Daoy (cell line): ENCODE measurements at places on chromosomes 4 and X.

- DNase-seq, result no peak
Observed at GRCh38 chrX:135649029-135649428, 64.4 kb upstream of the CT45A1 start.

DNA sequence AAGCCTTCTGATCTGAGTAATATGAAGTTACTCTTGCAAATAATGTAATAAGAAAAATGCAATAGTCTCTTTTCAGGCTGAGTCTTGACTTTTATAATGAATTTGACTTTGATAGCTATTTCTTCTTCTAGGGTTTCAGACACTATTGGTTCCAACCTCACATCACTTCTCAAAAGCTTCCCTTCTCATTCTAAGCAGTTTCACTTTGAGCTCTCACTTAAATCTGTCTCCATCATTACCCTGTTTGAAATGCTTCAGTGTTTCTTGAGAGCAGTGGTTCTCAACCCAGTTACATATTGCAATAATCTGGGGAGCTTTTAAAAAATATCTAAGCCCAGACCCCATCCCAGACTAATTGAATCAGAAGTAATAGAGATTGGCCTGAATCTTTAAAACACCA, 40.5 kb upstream of the BMP2K start:
- no peak for DNase-seq

- no peak for DNase-seq
Observed at GRCh38 chr4:122815248-122815647, 11.4 kb upstream of the FGF2 start.

DNA sequence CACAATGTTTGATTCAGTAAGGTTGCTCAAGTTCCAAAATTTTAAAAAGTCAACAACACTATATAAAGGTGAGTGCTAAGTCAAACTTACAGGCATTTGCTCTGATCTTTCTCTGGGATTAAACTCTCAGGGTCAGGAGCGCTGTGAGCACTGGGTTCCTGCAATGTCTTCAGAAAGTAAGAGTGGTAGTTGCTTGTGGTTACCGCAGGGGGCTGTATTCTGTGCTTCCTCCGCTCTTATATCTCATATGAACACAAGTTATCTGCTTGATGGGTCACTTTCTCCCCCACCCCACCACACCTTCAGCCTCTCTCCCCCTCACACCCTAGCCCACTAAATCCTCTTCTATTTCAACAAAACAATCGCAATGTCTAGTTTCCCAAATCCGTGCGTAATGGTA, 116.4 kb upstream of the IGSF1 start:
- DNase-seq, result no peak

DNA sequence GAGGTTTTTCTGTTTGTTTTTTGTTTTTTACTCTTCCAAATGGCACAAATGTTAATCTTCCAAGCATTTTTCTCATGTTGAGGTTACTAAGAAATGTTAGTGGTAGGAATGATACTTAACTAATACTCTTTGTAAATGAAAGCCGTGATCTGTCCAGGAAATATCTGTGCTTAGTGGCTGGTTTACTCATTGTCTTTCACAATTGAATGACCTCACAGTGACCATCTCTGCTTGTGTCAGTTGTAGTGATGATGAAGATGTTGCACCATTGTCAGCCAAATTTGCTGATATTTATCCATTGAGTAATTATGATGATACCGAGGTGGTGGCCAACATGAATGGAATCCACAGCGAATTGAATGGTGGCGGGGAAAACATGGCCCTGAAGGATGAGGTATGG, 93.5 kb downstream of the TNIP2 start:
- no peak for DNase-seq

DNA sequence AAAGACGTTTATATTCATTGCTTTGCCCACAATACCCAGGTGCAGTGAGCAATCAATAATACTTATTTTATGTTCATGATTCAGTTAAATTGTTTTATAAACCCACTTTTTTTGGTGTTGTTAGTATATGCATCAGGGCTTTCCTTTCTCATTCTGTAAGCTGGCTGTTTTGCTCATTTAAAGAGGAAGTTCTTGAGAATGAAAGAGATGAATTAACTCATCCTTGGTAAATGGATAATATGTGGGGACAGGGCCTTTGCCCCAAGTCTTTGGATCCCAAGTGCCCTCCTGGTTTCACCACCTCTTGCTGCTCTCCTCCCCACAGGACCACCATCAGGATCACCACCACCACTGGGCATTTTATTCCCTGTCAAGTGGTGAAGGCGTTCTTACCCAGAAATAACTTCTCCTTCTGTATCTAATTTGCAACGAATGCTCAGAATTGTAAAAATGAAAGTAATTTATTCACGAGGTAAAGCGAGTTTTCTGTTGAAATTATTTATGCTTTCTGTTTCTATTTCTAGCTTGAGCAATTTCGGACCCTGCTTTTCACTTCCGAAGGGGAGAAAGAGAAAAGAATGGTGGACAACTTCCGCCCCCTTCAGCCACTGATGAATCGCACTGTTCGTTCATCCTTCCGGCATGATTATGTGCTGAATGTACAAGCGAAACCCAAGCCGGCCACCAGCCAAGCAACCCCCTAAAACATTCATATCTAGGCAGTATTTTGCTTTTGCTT, 8.2 kb upstream of the ZRSR2 start:
- no peak for DNase-seq

DNA sequence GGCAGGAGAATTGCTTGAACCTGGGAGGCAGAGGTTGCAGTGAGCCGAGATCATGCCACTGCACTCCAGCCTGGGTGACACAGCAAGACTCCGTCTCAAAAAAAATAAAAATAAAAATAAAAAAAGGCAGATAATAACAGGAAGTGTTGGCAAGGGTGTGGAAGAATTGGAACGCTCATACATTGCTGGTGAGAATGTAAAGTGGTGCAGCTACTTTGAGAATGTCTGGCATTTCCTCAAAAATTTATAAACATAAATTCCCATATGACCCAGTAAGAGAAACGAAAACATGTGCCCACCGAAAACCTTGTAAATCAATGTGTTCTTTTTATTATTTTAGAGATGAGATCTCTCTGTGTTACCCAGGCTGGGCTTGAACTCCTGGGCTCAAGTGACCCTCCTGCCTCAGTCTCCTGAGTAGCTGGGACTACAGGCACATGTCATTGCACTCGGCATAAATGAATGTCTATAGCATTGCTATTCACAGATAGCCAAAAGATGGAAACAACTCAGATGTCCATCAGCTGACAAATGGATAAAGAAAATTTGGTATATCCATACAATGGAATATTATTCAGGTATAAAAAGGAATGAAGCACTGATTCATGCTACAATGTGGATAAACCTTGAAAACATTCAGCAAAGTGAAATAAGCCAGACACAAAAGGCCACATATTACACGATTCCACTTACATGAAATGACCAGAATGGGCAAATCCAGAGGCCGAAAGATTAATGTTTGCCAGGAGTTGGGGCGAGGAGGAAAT, 63.7 kb upstream of the PLAC1 start:
- no peak for DNase-seq

- DNase-seq, result no peak
Observed at GRCh38 chr4:166197166-166197565, 324.1 kb downstream of the TLL1 start.

DNA sequence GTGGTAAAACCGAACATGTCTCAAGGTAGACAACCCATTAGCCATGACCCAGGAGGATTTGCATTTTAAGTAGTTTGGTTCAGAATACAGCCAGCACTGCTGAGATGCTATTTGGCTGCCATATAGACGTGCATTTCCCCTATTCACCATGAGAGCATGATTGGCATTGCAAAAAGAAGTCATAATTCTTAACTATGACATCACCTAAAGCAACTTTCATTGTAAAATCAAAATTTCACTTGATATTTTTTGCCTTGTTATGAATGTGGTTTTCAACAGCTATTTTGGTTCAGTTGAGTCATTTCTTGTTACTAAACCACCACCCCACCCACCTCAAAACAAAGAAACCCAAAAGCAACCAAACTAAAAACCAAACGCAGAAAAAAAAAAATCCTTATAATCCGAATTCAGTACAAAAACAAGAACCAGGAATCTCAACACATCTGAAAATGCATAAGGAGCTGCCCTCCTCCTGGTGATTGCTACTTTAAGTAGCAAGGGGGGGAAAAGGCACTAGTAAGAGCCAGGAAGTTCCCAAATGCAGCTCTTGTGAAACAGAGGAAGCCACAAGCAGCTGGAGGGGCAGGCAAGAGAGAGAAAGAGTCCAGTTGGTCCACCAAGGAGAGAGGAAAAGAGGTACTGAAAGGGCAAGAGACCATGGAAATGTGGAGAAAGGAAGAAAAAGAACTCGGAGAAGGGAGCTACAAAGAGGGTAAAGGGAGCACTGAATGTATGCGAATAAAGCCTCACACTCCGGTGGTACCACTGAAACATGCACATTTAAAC, 3.1 kb downstream of the SLITRK4 start:
- DNase-seq, result no peak

DNA sequence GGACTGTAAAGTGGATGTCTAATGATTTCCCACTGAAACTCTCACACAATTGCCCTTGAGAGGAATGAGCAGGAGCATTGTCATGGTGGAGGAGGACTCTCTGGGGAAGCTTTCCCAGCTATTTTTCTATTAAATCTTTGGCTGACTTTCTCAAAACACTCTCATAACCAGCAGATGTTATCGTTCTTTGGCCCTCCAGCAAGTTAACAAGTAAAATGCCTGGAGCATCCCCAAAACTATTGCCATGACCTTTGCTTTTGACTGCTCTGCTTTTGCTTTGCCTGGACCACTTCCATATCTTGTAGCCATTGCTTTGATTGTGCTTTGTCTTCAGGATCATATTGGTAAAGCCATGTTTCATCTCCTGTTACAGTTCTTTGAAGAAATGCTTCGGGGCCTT, 120.2 kb upstream of the PDE5A start:
- no peak for DNase-seq

DNA sequence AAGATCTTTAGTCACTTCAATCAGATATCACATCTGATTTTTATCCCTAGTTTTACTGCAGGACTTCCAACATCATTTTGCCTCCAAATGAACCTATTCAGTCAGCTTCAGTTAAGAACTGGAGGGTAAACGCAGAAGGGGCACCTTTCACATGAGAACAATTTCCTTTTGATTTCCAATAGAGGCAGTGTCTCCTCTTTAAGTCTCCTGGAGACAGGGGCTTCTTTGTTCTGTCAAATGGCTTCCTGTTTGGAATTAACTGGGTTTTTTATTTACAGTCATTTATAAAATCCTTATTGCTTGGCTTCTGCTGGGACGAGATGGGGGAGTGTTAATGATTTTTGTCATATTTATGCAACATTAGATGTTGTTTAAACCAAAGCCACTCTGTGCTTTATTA, 164.0 kb downstream of the STK32B start:
- no peak for DNase-seq

DNA sequence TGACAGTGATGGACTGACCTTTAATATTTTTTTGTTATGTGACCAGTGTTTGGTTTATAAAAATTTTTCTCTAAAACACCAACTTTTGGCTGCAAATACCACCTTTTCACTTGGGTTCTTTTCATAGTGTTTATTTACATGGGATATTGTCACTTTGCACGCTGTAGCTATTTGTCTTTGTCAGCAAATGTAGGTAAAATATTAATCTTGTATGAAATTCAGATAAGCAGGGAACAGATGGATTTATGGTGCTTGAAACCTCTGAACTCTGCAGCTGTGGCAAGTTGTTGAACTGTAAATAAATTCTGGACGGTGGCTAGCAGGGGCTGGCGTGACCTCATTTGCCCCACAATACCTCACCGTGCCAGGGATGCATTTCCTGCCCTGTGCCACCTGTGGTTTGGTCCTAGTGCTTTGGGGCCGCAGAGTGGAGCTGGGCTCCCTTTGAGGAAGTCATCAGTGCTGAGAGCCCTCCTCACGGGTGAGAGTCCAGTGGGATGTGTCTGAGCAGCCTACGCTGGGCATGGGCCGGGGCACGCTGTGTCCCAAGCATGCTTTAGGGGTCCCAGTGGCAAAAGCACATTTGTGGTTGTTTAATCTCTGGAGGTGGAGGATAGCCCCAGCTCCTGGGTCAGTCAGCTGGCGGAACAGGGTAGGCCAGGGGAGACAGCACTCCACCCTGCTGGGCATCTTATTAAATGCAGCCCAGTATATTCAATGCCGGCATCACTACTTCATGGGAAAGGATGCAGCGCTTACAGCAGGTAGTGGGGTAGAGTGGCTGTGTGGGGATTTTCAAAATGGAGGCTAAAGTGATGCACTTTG, 108.6 kb downstream of the TBL1X start:
- no peak for DNase-seq

DNA sequence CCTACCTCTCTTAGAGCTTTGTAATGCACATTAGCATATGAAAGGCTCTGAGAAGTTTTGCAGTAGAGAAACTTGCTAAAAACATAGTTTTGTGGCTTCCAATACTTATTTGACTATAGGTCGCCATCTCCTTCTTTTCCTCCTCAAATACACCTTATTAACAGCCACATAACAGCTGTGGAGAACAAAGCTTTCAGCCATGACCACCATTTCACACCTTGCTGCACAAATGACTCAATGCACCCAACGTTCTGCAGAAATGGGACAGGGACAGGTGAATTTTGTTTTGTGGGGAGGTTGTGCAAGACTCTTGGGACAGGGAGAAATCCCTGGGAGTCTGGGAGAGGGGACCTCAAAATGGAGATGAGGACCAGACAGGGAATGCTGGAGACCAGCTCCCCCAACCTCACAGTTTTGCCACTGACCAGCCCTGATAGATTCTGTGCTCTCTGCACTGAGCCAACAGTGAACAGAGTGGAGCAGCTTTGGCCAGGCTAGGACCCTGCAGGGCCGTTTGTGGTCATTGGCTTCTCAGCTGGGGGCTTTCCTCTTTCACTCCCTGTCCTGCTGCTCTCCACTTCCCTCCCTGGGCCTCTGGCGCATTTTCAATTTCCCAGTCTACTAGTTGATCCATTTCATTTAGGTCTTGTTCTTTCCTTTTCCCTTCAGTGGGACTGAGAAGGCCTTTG, 16.6 kb downstream of the FRMPD3 start:
- no peak for DNase-seq
